ENCODE measurements at places on chromosomes 4 and X. TPM values are rescaled to one million over a fixed set of nuclear protein-coding genes. Genes with fewer than 3 reads are reported as not detected.

TRPC5OS gene
- not detected for polyA plus RNA-seq

GLUD2 gene
- 0.45 TPM for polyA plus RNA-seq

NCAPG gene
- polyA plus RNA-seq, result 18.5 TPM

TMPRSS11B gene
- polyA plus RNA-seq, result not detected

DNA sequence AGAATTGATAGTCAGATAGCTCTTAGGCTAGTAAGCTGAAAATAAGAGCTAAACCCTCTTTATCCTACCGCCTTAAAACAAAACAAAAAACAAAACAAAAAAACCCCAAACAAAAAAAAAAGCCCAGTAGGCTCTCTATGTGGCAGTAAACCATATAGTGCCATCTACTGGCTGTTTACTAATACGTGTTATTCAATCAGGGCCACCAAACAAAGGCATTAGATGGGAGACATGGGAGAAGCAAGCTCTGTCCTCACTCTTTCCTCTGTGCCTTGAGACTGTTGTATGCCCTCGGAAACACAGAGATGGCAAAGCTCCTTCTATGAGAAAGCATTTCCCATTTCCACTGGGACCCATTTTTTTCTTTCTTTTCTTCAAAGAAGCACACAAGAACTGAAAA, 148.8 kb upstream of the MID1 start:
- peak; percentile 12 for DNase-seq

- DNase-seq, result no peak
These were observed 48.2 kb upstream of the PHOX2B start for GRCh38 chr4:41796545-41797210.

DNA sequence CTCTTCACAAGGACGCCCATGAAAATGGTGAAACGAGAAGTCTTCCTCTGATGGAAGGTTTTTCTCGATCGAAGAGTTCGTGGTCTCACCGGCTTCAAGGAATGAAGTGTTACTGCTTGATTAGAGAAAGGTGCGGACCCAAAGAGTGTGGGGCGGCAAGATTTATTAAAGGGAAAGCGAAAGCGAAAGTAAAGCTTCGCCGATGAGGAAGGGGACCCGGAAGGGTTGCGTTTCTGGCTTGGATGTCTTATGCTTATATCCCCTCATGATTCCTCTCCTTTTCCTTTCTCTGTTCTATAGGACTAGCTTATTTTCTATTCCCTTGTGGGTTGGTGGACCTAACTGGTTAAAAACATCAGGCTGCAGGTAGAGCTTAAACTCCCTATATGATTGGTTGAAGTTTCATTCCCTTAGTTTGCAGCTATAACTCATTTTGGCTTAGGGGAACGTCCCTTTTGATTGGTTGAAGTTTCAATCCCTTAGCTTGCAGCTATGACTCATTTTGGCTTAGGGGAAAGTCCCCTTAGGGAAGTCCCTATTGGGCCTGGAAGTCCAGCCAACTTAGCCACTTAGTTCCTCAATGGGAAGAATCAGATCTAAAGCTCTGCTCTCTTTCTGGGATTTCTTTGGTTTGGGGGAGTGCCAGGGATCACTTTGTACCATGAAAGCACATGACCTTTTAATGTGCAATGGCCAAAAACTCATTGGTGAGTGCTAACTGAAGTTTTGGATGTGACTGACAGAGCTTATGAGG, 1025.0 kb upstream of the PCDH10 start:
- peak; percentile 66 for DNase-seq

GRCh38 chr4:74446193-74446868, 1.4 kb downstream of the AREG start:
- DNase-seq, result peak; percentile 76
